Vein endothelial cell (primary cell): ENCODE measurements at places on chromosomes 4 and X. TPM values are rescaled to one million over a fixed set of nuclear protein-coding genes. Genes with fewer than 3 reads are reported as not detected.

The BEX1 gene
- not detected in 2 replicates for total RNA-seq

The GIMD1 gene
- not detected in 2 replicates for total RNA-seq

The GYPA gene
- total RNA-seq = not detected in 2 replicates

The GLOD5 gene
- not detected in 2 replicates for total RNA-seq

The KLKB1 gene
- total RNA-seq = not detected in 2 replicates

The GLRA2 gene
- not detected in 2 replicates for total RNA-seq

The NLRP2B gene
- under 0.01 and 0.19 TPM in 2 replicates for total RNA-seq

The YTHDC1 gene
- 34.3 and 36.6 TPM in 2 replicates for total RNA-seq

The GYPE gene
- 0.19 and 0.33 TPM in 2 replicates for total RNA-seq

The ADRA2C gene
- 0.29 and 0.33 TPM in 2 replicates for total RNA-seq

The PIGA gene
- total RNA-seq = 6.5 and 12.1 TPM in 2 replicates

The KCNIP4 gene
- not detected in 2 replicates for total RNA-seq

The KIT gene
- 16.3 and 21.4 TPM in 2 replicates for total RNA-seq

The MAGEB10 gene
- total RNA-seq = not detected in 2 replicates

The CLDN24 gene
- total RNA-seq = not detected in 2 replicates

The H2BW2 gene
- not detected in 2 replicates for total RNA-seq

The STS gene
- 5.2 and 6.8 TPM in 2 replicates for total RNA-seq

The CPE gene
- 4.6 and 10.2 TPM in 2 replicates for total RNA-seq

The TSPAN7 gene
- 4.2 and 9.6 TPM in 2 replicates for total RNA-seq

The SGMS2 gene
- total RNA-seq = 86.9 and 91.5 TPM in 2 replicates

The TAF7L gene
- 0.33 and 0.38 TPM in 2 replicates for total RNA-seq

The TEX13D gene
- not detected in 2 replicates for total RNA-seq

The HMGB3 gene
- total RNA-seq = 17.0 and 28.4 TPM in 2 replicates

The PRSS12 gene
- 3.3 and 7.3 TPM in 2 replicates for total RNA-seq

The F8A2 gene
- not detected in 2 replicates for total RNA-seq

The PDCL2 gene
- not detected in 2 replicates for total RNA-seq

The SPANXC gene
- total RNA-seq = not detected in 2 replicates

The COX7B2 gene
- not detected in 2 replicates for total RNA-seq

The MED28 gene
- total RNA-seq = 11.9 and 13.1 TPM in 2 replicates

The CPZ gene
- total RNA-seq = 0.10 TPM in 1 of 2 replicates, not detected in the other

The NPFFR2 gene
- total RNA-seq = not detected in 2 replicates

The HSFX1 gene
- total RNA-seq = 0.33 and 0.67 TPM in 2 replicates

The CORIN gene
- 0.33 TPM in 1 of 2 replicates, not detected in the other for total RNA-seq

The NR3C2 gene
- 30.7 and 31.7 TPM in 2 replicates for total RNA-seq

The NMU gene
- not detected in 2 replicates for total RNA-seq
